Tongue (tissue), 3 donors: ENCODE measurements at places on chromosomes 13 and 19.

DNA sequence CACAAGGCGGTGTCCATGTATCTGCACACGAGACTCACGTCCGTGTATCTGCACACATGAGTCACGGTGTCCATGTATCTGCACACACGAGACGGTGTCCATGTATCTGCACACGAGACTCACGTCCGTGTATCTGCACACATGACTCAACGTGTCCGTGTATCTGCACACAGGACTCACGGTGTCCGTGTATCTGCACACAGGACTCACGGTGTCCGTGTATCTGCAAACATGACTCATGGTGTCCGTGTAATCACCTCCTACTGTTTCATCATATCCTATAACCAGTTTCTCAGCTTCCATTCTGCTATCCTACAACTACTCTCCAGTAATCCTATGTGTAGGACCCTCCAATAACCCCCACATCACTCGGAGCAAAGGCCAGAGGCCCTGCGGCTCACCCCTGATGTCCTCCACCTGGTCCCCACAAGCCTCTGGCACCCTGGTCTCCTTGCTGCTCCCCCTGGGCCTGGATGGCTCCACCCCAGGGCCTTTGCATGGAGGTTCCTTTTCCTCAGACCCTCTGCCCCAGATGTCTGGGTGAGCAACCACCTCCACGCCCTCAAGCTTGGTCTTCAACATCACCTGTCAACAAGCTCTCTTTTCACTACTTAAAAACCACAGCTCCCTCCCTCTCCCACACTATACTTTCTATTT is 2.5 kb upstream of the TMEM255B start:
- DNase-seq, result no peak

DNA sequence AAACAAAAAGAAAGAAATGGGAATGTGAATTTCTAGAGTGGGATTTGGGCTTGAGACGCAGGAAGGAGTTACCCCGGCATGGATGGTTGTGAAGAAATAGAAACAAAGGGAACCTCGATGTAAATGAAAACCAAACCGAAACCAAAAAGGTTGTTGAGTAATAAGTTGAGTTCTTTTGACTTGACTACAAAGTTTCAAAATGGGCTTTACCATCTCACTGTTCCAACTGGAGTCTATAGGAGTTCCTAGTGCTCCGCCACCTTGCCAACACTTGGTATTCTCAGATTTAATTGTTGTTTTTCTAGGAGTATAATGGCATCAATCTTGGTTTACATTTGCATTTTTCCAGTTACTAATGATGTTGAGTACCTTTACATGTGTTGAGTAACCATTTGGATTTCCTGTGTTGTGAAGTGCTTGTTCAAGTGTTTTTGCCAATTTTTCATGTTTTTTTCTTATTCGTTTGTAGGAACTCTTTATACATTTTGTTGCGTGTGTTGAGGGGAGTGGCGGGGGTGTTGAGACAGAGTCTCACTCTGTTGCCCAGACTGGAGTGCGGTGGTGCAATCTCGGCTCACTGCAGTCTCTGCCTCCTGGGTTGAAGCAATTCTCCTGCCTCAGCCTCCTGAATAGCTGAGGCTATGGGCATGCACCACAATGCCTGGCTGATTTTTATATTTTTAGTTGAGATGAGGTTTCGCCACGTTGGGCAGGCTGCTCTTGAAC is 9.2 kb downstream of the UBE2S start:
- DNase-seq, result no peak

DNA sequence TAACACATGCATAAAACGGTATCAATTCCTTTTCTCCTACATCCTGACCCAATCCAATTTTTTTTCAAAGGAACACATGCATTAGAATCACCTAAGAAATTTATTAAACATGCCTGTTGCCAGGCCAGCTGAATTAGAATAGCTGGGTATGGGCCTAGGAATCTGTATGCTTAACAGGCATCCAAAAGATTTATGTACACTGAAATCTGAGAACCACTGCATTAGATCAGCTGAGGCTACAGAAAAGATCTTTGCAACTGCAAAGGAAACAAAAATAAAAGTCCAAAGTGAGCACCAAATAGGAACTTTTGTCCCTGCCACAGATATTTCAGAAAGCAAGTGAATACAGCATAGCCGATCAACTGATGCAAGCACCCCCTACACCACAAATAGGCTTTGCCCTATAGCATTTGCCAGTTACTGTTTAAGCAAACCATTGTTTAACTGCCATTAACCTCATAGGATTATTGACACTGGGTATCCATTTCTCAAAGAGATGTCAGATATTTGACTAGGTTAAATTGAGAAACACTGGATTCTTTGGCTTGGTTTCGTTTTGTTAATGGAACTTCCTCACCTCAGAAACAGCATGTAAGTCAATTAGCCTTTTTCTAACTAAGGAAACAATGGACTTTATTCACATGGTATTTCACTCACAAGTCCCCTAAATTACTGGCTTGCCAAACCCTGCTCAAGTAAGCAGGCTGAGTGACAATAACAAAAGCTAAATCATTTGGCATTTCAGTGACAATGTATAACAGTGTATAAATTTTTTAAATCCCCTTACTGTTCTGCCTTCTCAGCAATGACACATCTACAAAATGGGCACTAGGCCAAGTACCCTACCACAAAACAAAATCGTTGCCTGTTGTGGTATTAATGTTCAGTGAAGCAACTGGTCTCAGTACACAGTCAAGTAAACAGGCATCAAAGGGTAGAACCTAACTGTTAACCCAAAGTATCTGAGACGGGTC is 67.8 kb downstream of the SUCLA2 start:
- peak; percentile 48 for DNase-seq

- DNase-seq, result no peak
These were observed 49.2 kb downstream of the SMARCA4 start for GRCh38 chr19:11010041-11010440.

DNA sequence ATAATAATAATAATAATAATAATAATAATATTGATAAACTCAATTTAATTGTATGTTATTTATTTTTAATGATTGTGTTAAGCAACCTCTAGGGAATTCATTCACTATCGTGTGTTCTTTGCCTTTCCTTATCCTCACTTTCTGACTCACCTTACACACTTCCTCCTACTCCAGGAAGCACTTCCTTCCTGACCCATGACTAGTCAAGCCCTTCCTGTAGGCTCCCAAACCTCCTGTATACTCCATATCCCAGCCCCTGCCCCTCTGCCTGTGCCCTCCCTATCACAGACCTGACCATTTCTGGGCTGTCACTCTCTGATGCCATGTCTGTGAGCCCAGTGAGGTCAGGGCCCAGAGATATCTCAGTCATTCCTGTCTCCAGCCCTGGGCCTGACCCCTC is 7.6 kb downstream of the LGALS4 start:
- DNase-seq, result no peak

DNA sequence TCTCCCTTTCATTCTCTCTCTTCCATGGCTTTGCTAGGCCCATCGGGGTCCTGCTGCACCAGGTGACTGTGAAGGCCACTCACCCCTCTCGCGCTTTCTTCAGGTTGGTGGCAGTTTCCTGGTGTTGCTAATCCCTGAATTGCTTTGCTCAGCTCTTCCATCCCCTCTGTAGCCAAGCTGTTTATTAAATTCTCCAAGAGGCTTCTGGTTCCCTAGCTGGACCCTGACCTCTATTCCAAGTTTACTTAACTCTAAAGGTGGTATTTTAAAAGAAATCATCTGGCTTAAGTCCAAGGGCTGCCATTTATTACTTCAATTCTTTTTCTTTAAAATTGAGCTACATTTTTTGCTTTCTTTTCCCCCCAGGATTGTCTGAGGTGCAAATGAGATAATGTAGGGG is 32.7 kb upstream of the MICU2 start:
- DNase-seq, result no peak

GRCh38 chr13:20126541-20127261 is 34.2 kb downstream of the GJA3 start:
- DNase-seq, result peak; percentile 35

DNA sequence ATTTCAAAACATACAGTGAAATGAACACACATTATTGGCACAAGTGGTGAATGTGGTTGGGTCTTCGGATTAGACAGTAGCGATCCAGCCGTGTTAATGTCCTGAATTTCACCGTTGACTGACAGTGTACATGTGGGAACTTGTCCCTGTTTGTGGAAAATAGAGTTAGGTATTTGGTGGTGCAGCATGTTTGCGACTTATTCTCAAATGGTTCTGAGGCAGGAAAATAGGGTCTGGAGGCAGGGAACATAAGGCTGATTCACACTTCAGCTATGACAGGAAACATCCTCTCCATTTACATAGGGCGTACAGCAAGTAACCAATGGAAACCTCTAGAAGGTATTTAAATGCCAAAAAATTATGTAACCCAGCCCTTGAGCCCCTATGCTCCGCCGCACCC is 4.2 kb downstream of the LGALS7B start:
- DNase-seq, result no peak

DNA sequence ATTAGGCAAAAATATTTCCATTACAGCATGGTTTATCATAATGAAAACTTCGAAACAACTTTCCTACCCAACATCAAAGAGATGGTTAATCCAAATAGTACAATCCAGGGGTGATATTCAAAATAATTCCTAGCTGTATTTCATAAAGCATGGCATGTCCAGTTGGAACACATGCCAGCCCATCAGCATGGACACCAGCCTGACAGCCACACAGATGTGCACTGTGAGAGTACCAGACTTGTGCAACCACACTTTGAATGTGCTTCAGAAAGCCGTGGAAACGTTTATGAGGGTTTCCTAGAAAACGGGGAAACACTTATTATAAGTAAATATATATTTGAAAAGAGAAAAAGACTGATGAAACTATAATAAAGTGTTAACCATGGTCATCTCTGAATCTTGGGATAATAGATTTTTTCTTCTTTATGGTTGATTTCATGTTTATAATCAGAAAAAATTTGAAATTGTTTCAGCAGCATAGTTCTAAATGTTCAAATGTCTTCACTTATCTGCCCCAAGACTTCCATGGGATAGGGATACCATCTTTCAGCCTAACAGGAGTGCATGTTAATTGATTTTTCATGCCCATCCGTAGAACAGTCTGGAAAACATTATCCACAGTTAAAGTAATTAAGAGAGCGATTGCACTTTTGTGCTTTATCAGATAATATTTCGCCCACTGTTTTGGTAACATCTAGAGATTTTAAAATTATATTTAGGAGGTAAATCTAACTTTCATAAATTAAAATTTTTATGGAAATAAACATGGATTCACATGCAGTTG is 242.6 kb upstream of the IRS2 start:
- DNase-seq, result no peak

DNA sequence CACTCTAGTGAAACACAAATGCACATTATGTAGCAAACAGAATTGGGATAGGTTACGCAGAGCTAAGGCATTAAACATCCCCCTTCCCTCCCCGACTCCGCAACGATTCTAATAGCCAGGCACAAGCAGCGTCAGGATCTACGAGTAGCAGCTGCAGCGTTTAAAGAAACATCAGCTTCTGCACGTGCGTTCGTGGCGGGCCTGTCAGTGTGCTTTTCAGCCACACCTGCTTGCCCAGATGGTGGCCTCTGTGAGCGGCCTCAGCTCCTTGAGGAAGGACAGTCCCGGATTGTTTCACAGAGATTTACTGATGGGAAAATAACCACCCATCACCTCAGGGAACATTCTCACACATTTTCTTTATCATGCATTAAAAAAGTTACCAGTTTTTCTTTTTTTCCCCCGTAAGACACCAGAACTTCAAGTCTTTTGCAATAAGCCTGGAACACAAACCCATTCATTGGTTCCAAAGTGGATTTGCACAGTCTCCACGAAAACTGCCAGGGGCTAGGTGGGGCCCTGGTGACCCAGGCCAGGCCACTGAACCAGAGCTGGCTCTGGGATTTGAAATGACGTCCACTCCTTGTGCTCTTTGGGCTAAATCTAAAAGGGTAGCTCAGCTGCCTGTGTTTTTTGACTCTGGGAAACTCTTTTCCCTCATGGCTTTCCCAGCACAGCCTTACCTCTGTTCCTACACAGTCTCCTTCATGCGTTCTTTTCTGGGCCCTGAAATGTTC is 325.5 kb downstream of the KCNRG start:
- peak; percentile 87 for DNase-seq

- DNase-seq, result no peak
These were observed 1872.3 kb upstream of the PCDH20 start for GRCh38 chr13:63287926-63288325.

- DNase-seq, result peak; percentile 100
These were observed at the start of gene ZNF471 for GRCh38 chr19:56507446-56508289. Gene ZNF471, plus strand, starts transcription at chr19:56507855. Its CDS starts 3,717 bp downstream, at chr19:56511572.

GRCh38 chr19:35256566-35256965 is 7.8 kb downstream of the LSR start:
- DNase-seq, result no peak

DNA sequence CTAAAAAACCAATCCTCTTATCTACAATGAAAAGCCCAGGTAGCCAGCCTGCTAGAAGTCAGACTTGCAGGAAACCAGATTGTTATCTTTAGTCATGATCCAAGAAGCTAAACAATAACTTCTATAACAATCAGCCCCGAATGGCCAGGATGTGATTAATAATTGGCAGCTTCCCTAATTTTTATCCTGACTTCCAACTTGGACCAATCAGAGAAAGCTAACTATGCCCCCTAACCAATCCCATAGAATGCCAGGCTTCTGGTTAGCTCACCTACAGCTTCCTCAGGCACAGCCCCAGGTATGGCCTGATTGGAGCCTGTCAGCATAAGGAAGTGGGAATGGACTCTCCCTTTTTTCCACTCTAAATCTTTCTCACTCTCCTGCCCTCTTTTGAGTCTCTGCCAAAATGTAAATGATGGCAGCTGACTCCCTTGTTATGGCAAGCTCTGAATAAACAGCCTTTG is 394.9 kb downstream of the DLEU7 start:
- DNase-seq, result peak; percentile 19
